Non-pigmented ciliary epithelial cell (primary cell): ENCODE measurements at places on chromosomes 12 and 14.
A peak's percentile ranks its signal among the peaks of the same experiment; 100 is the strongest.

DNA sequence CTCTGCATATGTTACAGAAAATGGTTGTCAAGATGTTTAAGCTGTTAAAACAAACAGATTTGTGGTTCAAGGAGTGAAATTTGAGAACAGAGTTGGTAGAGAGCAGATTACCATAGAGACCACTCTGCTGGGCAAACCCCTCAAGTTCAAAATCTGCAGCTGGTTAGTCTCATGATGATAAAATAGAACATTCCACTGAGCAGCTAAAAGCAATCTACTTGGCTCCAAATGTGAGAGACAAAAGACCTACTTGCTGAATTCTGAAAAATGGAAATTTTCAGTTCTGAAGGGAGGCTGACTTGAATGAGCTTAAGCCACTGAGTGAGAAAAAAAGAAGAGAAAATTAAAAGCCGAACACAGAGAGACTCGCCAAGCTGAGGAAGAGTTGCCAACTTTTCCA, 519.3 kb downstream of the NOVA1 start:
- no peak for DNase-seq

DNA sequence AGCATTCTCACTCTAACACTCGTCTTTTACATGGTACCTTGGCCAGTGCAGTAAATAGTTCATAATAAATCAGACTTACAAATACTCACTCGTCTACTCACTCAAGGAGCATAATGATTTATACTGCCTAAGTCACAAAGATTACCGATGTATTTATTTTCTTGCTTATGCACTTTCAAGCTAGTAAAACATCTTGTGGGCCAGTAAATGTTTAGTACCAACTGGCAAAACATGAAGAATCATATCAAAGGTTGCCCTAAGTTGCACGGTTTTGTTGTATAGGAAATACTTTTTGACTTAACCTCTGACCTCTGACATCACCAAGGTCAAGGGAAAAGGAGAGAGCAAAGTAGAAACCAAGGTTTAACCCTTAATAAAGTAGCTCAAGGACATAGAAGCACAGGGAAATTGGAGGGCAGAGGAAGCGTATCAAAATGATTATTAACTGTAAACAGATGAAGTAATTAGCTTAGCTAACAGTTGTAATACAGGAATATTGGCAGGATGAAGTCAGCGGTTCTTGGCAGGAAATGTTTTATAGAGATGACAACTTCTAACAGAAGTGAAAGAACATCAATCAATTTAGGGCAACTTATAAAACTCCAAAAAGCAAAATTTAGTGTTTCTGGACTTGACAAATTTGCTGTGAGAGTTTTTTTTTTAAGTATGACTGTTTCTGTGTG, 131.9 kb downstream of the HMGA2 start:
- no peak for DNase-seq

- no peak for DNase-seq
These were observed 70.6 kb downstream of the PTHLH start for GRCh38 chr12:27901959-27902358.

DNA sequence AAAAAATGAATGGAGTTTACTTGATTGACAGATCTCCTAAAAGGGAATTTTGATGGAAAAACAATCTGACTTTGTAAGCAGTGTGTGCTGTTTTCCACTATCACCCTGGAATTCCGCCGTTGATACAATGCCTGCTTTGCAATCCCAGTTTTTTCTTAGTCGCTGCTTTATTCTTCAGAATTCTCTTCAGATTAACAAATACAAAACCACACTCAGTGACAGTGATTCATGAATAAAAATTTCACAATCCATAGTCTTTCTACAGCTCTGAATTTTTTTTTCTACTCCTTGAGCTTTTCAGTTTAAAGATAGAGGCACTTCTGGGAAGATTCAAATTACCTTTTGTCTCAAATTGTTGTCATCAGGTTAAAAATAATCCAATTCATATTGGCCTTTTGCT, 44.6 kb upstream of the KITLG start:
- DNase-seq, result peak; percentile 44

DNA sequence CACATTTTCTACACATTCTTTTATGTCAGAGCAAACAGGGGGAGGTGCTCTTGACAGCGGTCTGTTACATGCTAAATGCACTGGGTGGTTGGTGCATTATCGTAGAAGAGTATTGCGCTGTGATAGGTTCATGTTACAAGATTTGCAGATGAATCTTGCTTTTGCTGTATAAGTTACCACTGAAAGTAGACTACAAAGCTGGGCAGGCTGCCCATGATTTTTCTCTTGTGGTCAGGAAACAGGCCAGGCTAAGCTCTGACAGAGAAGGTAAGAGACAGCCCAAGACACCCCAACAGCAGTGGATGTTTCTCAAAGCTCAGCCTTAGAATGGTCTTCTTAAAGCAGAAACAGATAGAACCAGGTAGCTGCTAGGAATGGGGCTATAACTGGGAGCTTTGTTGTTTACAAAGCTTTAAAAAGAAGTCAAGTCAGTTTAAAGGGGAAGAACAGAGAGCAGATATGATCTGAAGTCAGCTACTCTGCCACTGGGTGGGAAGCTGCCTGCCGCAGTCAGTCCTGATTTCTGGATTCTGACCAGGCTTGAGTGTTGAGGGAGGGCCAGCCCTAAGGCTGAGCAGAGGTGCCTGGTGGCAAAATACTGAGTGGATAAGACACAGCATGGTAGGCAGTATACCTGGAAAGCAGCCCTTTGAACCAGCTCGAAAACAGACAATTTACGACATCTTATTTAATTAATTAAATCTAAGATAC, 9.4 kb downstream of the KCNA1 start:
- no peak for DNase-seq

GRCh38 chr12:91383099-91383498, 200.5 kb upstream of the DCN start:
- DNase-seq, result no peak

DNA sequence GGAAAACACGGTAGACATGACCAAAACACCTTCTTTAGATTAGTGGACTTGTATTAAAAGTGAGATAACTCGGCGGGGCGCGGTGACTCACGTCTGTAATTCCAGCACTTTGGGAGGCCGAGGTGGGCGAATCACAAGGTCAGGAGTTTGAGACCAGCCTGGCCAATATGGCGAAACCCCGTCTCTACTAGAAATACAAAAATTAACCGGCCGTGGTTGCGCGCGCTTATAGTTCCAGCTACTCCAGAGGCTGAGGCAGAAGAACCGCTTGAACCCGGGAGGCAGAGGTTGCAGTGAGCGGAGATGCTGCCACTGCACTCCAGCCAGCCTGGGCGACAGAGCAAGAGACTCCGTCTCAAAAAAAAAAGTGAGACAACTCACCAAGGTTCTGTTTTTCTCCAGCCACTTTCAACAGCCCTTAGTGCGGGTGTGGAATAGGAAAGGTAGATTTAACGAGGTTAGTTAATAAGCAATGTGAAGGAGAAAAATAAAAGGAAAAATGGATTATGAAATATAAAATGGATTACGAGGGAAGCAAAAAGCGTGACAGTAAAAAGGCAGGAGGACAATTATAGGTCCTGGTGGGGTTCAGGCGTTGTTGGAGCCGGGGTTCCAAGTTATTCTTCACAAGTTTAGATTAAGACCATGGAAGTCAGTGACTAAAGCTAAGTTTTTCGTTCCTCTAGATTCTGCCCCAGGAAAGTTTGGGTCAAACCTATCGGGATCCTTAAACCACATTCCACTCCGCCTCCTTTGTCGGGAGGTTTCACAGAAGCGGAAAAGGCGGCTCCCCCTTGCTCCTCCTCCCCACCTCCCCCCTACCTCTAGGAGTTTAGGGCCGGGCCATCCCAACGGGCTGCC, 534 bp downstream of the PPP2R3C start:
- DNase-seq, result no peak

DNA sequence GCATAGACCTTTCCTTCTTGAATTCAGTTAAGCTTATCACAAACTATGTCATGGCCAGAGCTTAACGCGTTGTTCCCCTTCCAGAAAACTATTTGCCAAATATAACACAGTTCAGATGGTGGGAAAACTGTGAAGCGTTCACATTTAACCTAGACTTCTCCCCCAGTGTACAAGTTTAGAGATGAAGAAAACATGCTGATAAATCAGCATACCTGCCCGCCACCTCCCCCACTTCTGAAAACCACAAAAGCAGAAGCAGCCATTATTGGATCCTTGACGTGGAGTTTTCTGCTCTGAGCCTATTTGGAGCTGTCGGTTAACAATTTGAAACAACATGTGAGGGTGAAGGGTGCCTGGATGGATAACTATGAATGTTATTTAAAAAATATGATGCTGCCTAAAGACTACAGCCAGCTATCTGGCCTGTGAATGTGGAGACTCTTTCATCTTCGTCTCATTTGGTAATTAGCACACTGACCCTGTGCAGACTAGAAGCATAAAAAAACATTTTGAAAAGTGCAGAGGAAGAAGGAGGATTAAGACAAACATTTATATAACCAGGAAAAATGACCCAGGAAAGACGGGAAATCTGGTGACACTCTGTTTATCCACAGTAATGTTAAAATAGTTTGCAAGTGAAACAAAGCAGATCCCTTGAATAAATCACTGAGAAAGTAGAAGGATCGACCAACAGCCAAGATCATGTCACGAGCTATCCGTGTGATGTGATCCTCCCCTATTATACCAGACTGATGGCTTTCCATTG, 408.2 kb downstream of the AEBP2 start:
- peak; percentile 23 for DNase-seq

- DNase-seq, result no peak
These were observed 18.1 kb upstream of the TIGAR start for GRCh38 chr12:4302881-4303280.

DNA sequence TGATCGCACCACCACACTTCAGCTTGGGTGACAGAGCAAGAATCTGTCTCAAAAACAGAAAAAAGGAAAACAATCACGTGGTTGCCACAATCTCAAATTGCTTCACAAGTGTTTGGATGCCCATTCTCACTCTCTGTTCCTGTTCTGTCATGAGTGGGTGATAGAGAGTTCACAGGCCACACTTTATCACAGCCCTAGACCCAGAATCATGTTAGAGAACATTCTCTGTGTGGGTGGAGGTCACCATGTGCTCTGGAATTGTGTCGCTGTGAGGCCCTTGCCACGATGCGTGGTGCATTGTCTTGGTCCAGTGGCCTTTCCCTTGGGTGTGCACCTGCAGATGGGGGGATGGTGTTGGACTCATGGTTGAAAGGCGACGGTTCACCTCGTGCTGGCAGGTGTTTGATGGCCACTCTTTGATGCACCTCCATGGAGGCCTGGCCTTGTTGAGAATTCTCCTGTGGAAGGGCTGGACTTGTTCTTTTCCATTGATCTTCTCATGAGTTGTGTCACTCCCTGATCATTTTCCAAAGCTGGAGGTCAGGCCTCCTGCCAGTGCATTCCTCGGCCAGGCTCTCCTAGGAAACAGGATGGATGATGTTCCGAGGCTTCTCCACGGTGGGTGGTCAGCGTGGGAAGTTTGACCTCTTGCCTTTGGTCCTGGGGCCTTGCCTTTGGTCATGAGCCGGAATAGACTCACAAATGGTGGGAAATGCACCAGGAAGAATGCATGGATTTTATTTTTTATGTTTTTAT, 91.9 kb downstream of the SLC24A4 start:
- DNase-seq, result no peak

GRCh38 chr14:35222872-35223466, 69.2 kb upstream of the PSMA6 start:
- DNase-seq, result no peak

DNA sequence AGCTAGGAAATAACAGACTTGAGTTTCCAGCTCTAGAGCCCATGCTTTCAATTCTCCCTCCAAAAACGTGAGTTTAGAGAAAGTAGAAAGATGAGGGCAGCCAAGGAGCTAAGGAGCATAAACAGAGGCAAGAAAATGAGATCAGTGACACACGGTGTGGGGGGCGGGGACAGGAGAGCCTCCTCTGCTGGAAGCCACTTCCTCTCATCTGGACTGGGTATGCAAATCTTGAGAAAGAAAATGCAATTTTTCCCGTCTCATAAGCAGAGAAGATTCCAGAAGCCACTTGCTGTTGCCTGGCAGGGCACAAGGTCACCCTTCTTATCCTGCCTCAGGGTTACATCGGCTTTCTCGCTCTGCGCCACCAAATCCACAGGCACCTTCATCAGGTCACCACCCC, 6.0 kb downstream of the OR10P1 start:
- no peak for DNase-seq

DNA sequence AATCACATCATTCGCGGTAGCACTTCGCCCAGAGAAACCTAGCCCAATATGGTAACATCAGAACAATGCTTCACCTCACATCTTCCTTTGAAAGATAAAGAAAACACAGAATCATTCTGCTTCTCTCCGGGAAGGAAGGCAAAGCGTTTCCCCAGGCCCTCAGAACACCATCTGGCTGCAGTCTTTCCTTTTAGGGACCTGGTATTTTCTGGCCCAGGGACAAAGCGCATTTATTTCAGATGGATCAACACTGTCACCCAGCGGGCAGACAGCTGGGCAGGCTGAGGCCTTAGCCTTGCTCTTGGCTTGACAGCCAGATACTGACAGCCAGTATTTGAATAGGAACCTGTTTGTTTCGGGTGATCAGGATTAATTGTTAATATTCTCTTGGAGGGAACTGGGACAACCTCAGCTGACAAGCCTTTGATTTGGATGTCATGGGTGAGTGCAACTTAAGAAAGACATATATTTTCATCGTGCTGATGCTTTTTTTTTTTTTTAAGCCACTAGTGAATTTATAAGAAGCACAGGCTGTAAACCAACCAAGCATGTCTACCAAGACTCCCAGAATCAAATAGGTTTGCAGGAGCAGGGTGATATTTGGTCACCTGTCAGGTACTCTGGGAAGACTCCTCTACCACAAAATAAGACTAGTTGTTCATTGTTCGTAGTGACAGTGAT, 118.9 kb downstream of the VEZT start:
- peak; percentile 63 for DNase-seq

DNA sequence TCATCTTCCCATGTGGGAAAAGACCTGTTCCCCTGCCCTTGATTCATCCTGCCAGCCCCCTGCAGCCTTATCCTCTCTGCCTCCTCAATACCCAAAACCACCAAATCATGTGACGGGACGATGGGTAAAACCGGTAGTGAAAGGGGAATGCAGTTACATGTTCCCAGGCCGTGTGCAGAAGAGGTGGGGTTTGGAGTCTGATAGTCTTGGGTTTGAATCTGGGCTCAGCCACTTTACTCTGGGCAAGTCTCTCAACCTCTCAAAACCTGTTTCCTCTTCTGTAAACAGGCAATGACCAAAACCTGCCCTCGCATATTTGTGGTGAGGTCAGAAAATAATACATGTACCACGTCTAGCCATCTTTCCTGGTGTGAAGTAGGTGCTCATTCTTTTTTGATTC, 123.0 kb downstream of the PLXNC1 start:
- no peak for DNase-seq

DNA sequence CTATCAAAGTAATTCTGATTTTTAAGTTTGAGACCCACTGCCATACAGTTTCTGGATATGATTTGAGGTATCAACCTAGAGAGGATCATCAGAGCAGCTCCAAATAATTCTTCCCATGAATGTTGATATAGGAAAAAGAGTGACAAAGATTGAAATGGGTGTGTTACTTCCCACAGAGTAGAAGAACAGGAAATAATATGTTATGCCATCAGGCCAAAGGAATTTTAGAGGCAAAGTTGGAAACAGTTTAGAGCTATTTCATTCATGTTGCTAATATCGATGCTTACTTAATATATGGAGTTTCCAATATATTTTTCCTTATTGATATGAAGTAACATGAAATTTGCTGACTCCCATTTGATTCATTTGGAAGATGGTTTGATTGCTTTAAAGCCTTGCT, 8.9 kb upstream of the MSRB3 start:
- DNase-seq, result no peak

- DNase-seq, result peak; percentile 5
These were observed 75.5 kb upstream of the CAND1 start for GRCh38 chr12:67193704-67194103.

GRCh38 chr14:94102768-94103482, 7.6 kb upstream of the IFI27 start:
- DNase-seq, result no peak

GRCh38 chr12:16530268-16530850, 75.6 kb downstream of the LMO3 start:
- DNase-seq, result no peak
